NCI-H1092 (cell line): ENCODE measurements at places on chromosomes 1 and 21.

DNA sequence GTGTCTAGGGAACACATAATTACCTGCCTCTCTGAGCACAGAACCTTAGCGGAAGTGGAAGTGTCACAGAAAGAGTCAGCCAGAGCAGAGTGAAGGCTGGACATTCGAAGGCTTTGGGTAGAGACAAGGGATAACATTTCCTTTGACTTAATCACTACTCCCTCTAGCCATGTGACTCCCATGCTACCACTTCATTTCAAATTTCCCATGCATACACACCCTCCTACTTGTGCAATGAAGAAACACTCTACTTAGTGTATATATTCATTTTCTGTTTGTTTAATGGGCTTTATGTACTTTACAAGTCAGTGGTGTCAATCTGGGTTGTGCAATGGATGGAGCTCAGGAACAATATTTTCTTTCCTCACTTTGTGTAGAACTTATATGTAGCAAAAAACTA, 6.9 kb downstream of the ANKRD35 start:
- DNase-seq: no peak

DNA sequence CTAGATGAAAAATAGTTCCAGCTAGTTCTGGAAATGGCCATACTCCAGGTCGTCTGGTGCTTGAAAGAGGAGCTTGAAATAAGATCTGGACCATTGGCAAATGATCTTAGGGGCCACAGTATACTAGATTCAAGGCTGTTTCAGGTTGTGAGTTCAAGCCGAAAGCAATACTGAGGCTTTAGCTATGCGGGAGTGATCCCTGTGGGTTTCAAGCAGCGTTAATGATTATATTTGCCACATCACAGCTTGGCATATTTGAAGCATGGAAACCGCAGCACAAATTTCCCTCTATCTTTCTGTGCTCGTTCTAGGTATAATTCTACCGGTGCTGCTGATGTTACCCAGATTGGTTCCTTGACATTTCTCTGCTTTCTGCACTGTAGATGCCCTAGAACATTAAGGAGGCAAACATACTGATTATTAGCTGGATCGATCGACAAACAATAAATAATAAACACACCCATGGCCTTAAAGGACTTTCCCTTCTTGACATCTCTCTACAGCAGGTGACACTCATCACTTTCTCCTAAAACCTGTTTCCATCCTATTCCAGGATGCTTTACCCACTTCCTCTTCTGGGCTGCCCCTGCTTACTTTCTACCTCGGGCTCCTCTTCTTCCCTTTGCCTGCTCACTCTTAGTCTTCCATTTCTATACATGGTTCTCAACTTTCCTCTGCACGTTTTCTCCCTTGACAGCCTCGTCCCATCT, 40.6 kb upstream of the LYST start:
- DNase-seq: no peak

DNA sequence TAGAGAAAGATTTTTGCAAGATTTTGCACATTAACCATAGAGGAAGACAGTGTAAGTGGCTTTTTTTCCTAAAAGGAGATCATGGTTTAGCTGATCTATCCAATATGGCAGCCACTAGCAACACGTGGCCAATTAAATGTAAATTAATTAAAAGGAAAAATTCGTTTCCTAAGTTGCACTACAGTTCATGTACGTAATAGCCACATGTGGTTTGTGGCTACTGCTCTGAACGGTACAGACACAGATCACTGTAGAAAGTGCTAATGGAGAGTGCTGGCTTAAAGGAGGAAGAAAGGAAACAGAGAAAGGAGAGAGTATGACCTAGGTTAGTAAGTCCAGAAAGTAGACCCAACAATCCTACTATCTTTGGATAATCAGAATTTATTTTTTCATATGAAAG, 170.8 kb downstream of the SIPA1L2 start:
- DNase-seq: no peak

GRCh38 chr1:91011726-91012125, 10.1 kb downstream of the ZNF644 start:
- DNase-seq: no peak

- DNase-seq: no peak
These were observed 6.1 kb downstream of the TNFRSF25 start for GRCh38 chr1:6459850-6460265.

DNA sequence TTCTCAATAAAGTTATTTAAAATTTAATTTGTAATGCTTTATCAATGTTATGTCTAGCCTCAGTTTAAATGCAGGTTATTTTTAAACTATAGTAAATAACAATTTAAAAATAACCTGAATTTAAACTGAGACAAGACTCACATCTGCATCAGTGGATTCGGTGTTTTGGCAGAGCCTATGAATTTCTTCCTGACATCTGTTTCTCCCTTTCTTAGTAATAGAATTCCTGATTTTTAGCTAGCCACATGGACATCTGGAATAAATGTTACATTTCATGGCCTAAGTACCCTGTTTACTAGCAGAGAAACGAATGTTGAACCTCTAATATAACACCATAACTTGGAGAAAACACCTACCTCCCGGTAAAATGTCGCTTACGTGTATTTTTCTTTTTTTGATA, 1141.6 kb upstream of the ADGRL2 start:
- DNase-seq: no peak

DNA sequence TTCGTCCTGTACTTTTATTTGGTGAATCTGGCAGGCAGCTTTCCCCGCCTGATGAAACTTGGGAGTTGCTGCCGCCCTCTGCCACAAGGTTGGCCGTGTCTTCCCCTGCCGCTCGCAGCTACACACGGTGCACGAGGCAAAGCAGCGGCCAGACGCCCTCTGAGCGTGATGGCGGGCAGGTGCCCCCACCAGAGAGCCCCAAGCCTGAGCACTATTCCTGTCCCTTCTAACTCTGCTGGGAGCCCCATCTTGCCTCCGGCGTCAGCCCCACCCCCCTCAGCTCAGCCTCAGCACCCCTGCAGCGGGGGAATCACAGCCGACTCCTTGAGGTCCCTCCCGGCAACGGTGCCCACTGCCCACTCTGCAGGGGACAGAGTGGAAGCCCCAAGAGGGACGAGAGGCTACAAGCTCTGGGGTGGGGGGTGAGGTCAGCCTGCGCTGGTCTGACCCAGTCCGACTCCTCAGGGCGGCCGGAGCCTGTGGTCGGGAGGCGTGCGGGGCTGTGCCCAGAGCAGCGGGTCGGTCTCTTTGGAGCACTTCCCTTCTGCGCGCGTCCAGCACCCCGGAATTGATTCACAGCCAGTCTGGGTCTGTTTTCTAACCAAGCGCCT, 41.3 kb downstream of the RIPK4 start:
- DNase-seq: no peak

- DNase-seq: no peak
These were observed 32.8 kb upstream of the RNF11 start for GRCh38 chr1:51203121-51203873.

GRCh38 chr1:193533853-193534252, 347.4 kb upstream of the B3GALT2 start:
- DNase-seq: no peak

GRCh38 chr1:236677641-236678235, 8.6 kb upstream of the ACTN2 start:
- DNase-seq: no peak

GRCh38 chr1:76901158-76901767, 34.0 kb downstream of the ST6GALNAC5 start:
- peak; percentile 3 for DNase-seq

DNA sequence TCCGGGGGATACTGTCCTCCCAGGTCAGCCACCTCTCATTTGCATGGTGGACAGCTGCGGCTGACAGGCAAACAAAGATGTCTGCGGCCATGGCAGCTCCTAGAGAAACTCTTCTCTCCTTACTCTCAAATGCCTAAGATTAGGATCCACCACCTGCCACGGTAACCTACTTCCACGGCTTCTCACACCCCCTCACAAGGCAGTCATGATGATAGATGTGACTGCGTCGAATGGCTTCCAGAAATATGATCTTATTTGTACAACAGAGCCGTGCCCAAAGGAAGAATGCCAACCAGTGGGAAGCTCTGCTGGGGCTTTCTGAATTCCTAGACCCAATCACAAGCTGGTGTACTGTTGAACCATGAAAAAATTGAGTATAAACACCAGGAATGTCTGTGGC, 73.4 kb downstream of the BACE2 start:
- no peak for DNase-seq

- no peak for DNase-seq
These were observed 66.5 kb downstream of the KCNAB2 start for GRCh38 chr1:6111991-6112689.

DNA sequence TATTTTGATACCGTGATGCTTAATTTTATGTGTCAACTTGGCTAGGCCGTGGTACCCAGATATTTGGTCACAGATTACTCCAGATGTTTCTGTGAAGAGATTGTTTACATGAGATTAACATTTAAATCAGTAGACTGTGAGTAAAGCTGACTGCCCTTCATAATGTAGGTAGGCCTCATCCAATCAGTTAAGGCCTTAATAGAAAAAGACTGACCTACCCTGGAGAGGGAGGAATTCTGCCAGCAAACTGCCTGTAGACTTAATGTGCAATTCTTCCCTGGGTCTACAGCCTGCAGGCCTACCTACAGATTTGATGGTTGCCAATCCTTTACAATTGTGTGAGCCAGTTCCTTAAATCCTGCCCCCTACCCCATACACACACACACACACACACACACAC, 4.3 kb downstream of the SETSIP start:
- DNase-seq: no peak
